Stimulated activated CD4-positive, alpha-beta T cell treated with anti-CD3 and anti-CD28 coated beads, Interleukin-15, amount 100 ng/mL, for 48 hours (primary cell): ENCODE measurements at places on chromosomes 16 and 17.

- no peak for DNase-seq
Measured at GRCh38 chr16:9957433-9957832, 224.8 kb downstream of the GRIN2A start.

DNA sequence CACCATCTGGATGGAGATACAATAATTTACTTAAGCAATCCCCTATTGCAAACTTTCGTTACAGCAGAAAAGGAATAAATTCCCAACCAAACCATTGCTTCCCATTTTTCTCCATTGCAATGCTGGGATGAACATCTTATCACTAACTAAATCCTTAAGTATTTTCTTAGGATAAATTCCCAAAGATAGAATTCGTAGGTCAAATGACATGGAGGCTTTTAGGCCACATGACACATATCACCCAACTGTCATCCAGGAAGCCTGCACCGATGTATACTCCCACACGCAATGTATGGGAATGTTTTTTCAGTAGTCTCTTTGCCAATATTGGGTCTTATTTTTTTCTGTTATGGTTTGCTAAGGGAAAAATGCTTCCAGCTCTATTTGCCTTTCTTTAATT is 1.6 kb upstream of the TLCD2 start:
- no peak for DNase-seq

DNA sequence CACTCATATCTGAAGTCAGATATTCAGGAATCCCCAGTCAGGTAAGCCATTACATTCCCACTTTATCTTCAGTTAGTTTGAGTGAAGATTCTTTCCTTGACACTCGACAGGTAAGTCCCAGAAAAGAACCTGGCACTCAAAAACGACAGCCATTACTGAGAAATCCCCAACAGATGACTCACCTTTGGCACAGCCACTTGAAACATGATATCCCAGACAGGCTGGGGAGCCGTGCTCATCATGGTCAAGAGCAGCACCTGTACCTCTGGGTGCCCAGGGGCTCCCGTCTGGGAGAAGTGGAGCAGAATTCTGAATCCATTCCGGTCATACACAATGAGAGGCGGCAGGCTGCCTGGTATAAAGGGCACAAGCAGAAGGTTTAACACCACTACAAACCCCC is 16.8 kb upstream of the COG7 start:
- DNase-seq: no peak

DNA sequence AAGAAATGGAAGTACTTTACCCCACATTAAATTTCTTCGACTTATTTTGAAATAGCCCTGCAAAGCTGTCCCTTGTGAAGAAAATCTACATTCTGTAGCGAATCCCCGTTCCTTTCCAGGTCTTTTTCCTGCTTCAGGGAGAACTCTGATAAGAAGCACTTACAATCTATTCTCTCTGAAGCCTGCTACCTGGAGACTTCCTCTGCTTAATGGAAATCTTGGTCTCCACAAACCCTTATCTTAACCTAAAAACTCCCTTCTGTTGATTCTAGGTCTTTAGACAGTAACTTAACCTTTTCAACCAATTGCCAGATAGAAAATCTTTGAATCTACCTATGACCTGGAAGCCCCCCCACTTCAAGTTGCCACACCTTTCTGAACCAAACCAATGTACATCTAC is 1.6 kb upstream of the CYBC1 start:
- DNase-seq: no peak

GRCh38 chr16:88977018-88977811 is at the start of gene CBFA2T3:
TSS of gene CBFA2T3 (minus strand) at chr16:88977207. CDS start at chr16:88976807, 400 bp downstream.
- no peak for DNase-seq

DNA sequence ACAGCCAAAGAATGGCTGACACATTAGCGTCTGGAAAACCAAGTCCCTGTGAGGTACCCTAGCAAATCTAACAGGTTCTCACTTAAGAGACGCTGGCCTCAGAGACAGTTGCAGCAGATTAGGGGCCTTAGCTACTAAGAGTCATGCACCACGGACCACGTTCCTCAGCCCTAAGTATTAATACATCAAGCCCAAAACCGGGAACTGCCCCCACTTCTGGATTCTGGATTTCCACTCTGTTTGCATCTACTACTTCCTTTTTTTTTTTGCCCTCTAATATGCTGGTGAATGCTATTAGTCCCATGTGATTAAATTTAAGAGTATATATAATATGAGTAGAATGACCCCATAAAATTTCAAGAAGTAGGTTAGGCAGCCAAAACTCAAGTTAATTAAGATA is 775 bp upstream of the TERB1 start:
- DNase-seq: no peak

- DNase-seq: no peak
Measured at GRCh38 chr16:70661534-70661917, 15.2 kb downstream of the IL34 start.

- peak; percentile 40 for DNase-seq
Measured at GRCh38 chr17:63406689-63407330, 39.3 kb downstream of the CYB561 start.

DNA sequence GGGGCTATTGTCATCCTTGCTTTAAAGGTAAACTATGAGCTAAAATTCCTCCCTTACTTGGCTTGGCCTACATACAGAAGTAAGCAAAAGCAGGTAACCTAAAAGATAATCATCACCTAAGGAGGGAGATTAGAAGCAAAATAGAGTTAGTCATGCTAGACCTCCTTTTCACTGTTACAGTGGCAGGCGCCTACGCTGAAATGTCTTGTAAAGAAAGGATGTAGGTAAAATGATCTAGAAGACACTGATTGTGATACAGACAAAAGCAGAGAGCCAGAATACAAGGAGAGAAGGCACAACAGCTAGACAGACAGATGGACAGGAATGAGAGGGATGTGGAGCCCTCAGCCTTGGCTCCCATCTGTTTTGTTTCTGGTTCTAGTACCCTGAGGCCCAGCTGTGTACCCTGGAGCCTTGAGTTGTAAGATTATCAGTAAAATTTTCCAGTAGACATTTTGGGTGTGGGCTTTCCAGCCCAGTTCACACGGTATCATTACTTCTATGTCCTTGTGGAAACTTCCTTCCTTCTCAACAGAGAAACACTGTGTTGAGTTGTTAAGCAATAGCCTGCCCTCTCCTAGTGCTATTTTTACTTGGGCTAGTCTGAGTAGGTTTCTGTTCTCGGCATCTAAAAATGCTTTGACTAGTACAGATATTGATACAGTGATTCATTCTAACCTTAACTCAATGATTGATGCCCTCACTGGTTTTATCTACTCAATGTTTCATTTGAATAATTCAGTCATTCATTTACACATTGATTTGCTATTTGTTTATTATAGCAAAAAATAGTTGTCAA is 7.7 kb upstream of the C16orf78 start:
- no peak for DNase-seq

DNA sequence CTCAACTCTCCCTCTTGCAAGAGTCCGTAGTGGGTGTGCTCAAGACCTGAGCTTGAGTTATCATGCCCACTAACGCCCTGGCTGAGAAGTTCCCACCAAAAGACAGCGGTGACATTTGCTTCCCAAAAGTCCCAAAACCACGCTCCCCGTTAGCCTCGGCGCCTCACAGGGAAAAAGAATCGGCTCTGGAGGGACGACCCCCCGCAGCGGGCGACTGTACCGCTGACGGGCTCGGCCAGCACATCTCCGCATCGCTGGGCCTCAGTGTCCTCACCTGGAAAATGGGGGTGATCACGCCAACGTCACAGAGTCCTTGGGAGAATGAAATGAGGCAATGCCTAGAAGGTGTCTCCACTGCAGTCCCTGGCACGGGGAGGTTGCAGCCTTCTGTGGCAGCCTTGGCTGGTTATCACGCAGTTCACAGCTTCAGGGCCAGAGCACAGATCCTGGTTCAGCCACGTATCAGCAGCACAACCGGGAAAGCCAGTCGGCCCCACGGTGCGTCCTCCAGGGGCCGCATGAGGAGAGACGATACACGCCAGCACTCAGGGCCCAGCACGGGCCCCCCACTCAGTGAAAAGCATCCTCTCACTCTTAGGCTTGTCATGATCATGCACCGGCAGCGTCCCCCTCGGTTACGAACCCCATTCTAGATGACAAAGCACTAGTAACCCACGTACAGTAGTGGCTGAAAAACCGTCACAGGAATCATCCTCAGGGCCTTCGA is 32.9 kb downstream of the NXN start:
- no peak for DNase-seq

- DNase-seq: no peak
Measured at GRCh38 chr17:19404264-19404663, 6.8 kb upstream of the RNF112 start.

DNA sequence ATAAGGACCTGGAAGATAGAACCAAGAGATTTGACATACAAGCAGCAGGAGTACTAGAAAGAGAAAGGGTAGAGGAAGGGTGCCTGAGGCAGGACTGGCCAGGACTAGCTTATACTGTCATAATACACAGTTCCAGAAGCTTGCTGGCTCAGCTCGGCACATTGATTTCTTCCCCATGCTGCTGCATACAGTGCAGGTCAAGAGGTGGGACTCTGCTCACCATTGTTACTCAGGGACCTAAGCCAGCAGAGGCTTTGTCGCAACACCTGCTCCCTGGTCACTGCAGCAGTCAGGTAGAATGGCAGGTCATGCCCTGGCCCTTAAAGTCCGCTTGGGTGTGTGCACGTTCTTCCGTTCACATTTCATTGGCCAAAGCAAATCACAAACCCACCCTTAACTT is 32.8 kb downstream of the LDHD start:
- no peak for DNase-seq

DNA sequence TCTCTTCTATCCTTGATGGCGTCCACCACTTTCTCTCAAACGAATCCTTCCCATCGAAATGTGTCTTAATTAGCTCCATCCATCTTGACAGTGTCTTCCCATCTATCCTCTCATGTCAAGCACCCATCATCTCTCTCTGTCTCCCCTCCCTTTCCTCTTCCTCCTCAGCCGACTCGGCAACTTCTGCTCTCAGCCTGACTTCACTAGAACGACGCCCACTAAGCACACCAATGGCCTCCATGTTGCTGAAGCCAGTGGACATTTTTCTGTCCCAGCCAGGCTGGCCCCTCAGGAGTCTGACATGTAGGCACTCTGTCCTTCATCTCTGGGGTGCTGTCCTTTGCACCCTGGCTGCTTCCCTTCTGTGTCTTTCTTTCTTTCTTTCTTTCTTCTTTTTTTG is 2.5 kb upstream of the SPATA20 start:
- no peak for DNase-seq

DNA sequence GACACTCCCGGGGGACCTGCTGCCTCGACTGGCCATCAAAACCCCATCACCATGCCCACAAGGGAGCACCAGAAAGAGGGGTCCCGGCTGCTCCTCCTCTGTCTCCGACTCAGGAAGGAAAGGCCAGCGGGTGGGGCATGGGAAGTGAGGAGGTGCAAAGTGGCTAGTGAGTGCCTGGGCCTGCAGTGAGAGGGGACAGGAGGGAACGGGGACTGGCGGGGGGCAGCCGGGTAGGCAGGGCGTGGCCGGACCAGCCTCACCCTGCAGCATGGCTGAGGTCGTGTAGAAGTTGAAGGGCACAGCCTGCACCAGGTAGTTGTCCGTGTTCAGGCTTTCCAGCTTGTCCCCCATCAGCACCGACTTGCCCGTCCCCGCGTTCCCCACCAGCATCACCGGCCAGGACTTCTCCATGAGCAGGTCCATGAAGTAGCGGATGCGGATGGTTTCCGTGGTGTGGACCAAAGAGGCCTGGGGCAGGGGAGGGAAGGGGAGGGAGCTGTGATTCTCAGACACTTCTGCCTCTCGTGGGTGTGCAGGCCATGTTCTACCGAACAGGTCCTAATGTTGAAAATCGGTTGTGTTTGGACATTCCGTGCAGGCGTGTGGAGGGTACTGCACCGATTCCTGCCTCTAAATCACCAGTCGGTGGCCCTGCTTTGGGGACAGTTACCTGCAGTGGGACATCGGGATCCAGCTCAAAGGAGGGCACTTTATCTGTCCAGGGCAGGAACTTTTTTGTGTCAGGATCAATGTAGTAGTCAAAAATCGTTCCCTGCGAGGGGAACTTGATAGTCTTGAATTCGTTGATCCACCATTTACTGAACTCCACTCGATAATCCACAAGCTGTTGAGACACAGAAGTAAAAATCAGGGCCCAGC is 91.7 kb downstream of the DNAH17 start:
- no peak for DNase-seq

DNA sequence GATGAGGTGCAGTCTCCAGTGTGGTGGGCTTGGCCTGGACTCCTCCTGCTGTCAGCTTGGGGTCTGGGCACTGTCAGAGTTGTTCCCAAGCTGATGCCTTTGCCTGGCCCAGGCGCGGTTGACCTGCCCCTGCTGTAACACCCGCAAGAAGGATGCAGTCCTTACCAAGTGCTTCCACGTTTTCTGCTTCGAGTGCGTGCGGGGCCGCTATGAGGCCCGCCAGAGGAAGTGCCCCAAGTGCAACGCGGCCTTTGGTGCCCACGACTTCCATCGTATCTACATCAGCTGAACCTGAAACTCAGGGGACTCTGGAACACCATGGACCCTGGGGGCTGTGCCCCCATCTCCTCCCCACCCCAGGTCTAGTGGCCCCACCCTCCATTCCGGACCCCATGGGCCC is 11.7 kb downstream of the RNF40 start:
- DNase-seq: no peak

DNA sequence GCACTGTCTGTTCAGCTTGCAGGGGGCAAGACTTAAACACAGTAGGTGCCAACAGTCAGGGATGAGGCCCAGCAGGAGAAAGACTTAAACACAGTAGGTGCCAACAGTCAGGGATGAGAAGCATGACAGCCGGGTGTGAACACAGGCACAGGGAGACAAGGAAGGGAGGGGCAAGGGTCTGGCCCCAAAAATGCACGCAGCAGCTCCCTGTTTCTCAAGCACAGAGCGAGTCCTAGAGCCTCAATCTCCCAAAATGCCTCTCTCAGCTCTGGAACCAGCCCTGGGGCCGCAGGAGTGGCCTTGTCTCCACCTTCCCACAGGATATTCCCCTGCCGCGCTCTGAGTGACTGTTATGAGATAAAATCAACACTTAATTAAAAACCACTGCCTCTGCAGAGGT is 66.4 kb downstream of the DYNLRB2 start:
- no peak for DNase-seq

DNA sequence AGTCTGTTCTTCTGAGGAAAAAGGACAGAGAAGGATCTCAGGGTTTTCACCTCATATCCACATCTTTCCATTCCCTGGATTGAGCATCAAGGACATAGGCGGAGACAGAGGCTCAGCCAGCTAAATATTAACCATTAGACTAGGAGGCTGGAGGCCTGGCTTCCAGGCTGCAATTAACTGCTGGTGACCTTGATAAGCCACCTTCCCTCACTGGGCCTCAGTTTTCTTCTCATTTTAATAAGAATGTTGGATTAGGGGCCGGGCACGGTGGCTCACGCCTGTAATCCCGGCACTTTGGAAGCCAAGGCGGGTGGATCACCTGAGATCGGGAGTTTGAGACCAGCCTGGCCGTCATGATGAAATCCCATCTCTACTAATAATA is 25.6 kb upstream of the CNOT1 start:
- no peak for DNase-seq

DNA sequence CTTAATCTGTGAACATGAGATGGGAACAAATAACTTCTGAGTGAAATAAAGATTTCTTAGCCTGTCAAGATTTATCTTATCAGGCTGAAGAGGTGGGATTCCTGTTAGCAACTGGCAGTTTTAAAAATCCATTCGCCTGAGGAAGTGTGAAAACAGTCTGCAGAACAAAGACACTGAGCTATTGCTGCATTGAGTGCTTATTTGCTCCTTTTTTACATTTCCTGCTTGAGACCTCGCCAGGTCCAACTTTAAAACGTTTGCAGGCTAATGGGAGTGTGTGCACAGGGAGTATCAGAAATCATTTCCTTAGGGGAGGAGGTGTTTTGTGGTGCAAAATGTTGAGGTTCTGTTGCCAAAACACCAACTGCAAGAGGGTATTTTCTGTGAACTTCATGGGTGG is 957.8 kb upstream of the RBFOX1 start:
- no peak for DNase-seq

- no peak for DNase-seq
Measured at GRCh38 chr17:42389135-42389417, 834 bp upstream of the STAT3 start.
